Glomerular endothelial cell (primary cell): ENCODE measurements at places on chromosomes 6 and 20. TPM values are rescaled to one million over a fixed set of nuclear protein-coding genes. Genes with fewer than 3 reads are reported as not detected.

DNA sequence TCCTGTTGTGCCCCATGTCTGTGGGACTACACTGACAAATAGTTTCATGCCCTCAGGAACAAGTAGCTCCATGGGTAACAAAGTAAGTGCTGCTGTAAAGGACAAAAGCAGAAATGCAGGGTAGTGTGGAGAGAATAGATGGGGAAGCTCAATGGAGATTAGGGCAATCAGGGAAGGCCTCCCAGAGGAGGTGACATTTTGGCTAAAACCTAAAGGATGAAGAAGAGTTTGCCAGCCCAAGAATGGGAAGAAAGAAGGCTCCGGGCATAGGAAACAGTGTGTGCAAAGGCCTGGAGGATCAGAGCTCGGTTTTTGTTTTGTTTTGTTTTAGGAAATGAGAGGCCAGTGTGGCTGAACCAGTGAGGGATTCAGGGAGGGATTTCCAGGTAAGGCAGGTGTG is 43.6 kb upstream of the FAM83D start:
- DNase-seq = no peak

DNA sequence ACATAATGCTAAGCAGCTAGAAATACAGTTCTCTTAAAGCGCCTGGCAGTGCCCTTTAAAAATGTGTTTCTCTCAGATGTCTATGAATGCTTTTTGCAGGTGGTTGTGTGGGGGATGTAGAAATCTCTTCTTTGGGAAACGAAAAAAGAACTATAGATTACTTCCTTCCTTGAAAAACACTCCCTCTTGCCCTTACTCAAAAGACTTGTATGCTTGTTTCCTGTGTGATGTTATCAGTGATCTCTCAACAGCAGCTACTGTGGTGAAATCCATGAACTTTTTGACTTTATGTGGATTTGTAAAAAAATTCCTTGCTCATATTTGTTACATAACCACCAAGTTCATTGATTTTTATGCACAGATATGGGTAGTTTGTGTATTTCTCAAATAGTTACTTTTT is 916.5 kb downstream of the QKI start:
- DNase-seq = peak; percentile 18

DNA sequence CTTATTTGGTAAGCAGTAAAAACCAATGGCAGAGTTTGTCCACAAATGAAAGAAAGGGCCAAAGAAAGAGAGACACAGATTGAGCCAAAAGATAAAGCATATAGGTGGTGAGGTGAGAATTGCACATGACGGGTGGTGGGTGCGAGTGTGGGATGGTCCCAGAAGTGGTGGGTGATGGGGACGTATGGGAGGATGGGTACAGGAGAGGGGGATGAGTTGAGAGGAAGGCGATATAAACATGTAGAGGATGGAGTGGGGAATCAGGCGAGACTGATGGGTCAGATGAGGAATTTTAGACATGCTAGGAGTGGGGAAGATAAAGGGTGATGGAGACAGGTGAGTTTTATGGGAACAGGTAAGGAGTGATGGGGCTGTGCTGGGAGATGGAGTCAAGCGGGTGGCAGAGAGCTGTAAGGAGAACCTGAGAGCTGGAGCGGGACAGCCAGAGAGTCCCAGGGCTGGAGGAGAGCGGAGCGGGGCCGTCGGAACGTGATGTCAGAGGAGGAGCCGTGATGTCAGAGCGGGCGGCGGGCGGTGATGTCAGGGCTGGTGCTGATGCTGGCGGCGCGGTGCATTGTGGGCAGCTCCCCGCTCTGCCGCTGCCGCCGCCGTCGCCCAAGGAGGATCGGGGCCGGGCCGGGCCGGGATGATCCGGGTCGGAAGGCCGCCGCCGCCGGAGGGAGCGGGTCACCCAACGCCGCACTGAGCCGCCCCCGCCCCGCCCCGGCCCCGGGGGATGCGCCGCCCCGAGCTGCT is at the start of gene TTBK1:
Gene TTBK1 (plus strand): TSS at position 574 of the 756 bp plus-strand sequence. CDS start 3,180 bp downstream, outside the sequence.
- no peak for DNase-seq

- no peak for DNase-seq
Measured at GRCh38 chr6:31041372-31041974, 31.2 kb downstream of the MUC22 start.

- no peak for DNase-seq
Measured at GRCh38 chr20:3340443-3340842, 67.0 kb downstream of the DNAAF9 start.

DNA sequence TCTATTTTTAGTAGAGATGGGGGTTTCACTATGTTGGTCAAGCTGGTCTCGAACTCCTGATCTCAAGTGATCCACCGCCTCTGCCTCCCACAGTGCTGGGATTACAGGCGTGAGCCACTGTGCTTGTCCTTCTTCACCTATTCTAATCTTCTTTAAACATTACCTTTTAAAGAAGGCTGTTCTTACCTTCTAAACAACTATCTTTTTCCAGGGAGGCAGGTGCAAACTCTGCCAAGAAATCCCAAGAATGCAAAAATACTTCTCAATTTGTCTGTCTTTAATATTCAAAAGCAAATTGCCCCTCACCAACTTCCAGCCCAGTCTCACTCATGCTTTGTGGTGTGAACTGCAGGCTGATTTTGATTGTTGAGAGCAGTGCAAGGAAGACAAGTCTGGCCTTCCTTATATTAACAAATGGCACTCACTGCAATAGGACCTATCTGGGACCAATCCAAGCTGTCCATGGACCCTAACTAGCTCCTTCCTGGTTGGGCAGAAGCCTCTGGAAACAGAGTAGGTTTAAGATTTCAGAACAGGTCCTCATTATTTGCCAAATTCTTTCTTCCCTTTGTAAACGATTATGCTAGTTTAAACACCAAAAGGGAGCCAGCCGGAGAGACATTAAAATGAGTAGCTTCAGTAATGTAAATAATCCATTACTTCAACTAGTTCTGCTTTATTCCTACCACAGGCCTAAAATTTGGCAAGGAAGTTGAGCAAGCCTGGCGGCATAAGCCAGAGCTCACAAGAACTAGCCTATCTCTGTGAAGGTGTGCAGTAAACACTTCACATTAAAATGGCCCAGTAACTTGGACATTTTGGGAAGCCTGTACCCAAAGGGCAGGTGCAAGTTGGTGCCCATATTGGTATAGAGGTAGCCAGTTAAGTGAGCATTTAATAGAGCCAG is 1.6 kb downstream of the SCAND1 start:
- DNase-seq = no peak

- no peak for DNase-seq
Measured at GRCh38 chr20:21166801-21167200, 40.9 kb downstream of the KIZ start.

DNA sequence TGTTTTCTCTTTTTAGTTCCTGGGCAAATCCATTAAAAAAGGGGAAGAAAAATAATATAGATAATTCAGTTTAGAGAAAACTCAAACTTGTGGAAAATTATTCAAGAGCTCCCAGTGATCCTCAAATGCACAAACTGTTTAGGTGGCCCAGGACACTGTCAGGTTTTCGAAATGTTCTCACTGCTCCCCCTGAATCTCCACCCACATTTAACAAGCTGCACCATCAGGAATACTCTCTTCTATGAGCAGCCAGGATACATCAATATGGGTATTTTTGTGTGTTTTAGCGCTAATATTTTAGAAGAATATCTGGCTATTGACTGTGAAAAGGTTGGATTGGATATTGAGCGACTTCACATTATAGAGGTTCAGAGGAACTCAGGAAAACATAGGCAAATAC is 43.9 kb downstream of the OR2B2 start:
- DNase-seq = no peak

DNA sequence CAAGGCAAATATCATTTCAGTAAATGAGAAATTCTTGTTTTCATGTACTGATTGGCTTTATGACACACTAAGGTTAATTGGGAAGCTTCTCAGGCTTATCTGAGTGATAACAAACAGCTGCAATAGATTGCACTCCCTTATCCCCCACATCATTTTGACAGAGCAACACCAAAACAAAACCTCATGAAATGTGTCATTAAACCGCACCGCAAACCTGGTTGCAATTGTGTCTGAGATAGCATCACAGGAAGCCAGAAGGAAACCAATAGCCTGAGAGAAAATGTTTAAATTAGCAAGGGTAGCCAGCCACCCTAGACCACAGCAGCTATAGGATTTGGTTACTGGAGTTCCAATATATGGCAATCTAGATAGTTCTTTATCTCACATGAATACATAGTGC is 31.6 kb upstream of the LAMA4 start:
- no peak for DNase-seq

DNA sequence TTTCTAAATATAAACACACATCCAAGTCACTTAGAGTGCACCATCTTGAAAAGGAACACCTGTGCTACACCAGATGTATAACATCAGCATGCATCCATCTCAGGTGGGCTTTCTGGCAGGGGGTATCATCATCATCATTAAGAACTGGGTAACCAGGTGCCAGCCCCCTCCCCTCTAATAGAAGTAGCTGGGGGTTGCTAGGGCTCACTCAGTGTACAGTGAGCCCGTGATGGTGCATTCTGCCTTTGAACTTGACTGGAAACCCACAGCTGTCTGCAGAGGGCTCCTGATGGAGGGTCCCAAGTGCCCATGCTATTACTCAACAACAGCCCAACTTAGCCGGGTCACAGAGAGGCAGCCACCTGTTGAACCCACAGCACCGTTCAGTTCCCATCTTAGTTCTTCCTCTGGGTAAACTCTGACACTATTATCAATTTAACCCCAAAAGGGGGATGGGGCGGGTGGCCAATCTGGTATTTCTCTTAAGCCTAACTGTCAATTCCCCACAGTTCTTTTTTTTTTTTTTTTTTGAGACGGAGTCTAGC is 32.7 kb upstream of the CCND3 start:
- no peak for DNase-seq

DNA sequence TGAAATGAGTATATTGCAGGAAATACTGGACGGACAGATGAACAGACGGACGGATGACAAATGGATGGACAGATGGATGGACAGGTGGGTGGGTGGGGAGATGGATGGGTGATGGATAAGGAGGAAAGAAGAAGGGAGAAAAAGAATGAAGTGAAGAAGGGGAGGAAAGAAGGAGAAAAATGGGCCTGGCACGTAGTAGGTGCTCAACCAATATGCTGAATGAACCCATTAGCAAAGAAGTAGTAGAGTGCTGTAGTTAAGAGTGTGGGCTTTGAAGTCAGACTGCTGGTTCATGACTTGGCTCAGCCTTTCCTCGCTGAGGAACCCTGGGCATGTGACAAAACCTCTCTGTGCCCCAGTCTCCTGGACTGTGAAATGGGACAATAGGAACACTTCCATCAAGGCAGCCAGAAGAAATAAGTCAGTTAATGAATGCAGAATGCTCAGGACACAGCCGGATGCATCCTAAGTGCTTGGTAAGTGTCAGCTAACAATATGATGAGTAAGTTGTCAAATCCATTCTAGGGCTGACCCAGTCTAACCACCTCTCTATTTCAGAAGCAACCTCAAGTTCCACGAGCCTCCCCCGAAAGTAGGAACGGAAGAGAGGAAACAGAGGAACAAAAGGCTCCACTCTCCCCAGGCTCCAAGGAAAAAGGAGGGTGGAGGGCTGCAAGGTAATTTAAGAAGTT is 37.9 kb downstream of the PREX1 start:
- DNase-seq = no peak

DNA sequence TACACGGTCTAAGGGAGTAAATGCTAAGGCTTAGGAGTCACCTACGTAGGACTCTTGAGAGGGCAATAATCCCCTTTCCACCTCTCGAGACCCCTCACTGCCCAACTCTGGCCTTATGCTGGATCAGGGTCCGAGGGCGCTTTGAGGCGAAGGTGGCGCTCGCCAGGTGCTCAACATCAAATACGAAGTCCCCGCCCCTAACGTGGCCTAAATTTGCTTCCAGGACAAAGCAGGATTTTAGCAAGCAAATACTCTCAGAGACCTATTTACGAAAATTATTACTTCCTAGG is 406 bp upstream of the TRIM26 start:
- DNase-seq = no peak

GRCh38 chr20:1842281-1842680 is 52.9 kb upstream of the SIRPA start:
- DNase-seq = no peak

DNA sequence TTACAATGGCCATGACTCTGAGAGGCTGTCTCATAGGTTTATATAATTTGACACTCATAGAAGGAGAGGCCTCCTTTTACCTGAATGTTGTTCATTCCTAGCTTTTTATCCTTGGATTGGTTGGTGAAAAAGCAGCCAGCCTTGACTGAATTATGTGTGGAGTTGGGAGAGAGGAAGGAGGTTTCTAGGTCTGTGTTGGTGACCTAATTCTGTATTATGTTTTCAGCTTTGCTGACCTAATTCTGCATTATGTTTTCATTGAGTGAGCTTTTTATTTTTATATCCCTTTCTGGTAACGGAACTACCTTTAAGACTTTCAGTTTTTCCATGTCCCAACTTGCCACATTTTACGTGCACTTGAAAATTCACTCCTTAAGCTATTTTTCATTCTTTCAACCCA is 59.1 kb upstream of the RNF144B start:
- DNase-seq = no peak

DNA sequence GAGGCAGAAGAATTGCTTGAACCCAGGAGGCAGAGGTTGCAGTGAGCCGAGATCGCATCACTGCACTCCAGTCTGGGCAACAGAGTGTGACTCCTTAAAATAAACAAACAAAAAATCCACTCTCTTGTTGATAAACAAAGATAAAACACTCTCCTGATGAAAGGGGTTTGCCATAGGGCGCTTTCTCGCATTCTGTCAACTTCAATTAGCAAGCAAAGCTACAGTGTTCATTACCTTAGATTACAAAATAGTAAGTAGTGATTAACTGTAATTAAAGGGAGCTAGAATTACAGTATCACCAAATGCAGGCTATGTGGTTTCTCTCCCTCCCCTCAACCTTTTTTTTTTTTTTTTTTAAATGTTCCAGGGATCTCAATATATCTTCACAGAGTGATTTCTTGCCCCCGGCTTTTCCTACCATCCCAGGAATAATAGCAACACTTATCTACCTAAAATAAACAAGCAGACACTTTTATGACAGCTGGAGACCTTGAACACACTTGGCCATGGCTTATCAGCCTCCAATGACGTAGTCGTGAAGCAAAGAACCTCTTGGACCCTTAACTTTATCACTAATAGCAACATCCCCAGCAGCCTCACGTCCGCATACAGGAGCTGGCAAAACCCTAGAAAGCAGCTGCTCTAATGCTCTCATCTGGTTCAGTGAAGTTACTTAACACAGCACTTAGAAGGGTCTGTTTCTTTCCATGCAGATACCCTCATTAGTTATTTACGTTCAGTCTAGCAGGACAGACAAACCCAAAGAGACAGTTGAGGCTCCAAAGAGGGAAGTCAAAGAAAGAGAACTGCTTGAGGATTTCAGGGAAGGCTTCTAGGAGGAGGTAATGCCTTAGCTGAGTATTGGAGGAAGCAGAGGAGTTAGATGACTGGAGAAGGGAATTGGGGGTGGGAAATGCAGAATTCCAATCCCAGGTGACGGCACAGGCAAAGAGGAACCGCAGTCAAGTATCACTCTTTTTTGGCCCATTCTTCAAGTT is 37.9 kb upstream of the NEDD9 start:
- no peak for DNase-seq

- no peak for DNase-seq
Measured at GRCh38 chr6:42627674-42628073, 63.8 kb downstream of the UBR2 start.

TXLNB gene
- 0.73 and 0.99 TPM in 2 replicates for total RNA-seq

RBM12 gene
- 33.0 and 47.3 TPM in 2 replicates for total RNA-seq

RIPOR2 gene
- 0.05 TPM in 1 of 2 replicates, not detected in the other for total RNA-seq

VNN1 gene
- 0.06 and 0.19 TPM in 2 replicates for total RNA-seq
